ENCODE measurements at places on chromosomes 16 and 17.

- peaks cover 5% of the 10 kb centered on the region for H3K27me3 ChIP-seq
- no peak overlapping the region for H3K27ac ChIP-seq
- H3K4me1 ChIP-seq: no peaks in the 10 kb centered on the region
- no peak for DNase-seq
- no peaks in the 10 kb centered on the region for H3K36me3 ChIP-seq
- H3K4me3 ChIP-seq: no peak overlapping the region
Measured at GRCh38 chr17:46832331-46832821, 13.9 kb upstream of the WNT3 start.

DNA sequence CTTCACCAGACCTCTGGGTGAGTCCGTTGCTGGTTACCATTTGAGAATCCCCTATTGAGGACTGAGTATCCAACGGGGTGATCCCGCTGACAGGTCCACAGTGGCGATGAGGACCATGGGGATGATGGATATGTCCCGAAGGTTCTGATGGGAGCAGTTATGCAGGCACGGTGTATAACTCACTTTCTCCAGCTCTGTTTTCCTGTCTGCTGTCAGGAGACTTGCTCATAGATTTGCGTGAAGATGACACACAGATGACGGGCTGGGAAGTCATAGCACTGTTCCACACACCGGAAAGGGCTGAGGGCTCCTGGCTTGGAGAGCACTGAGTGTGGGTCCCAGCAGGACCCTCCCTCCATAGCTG lies 22.2 kb upstream of the ADCY7 start:
- H3K4me3 ChIP-seq: no peak overlapping the region
- H3K27ac ChIP-seq: no peak overlapping the region
- no peaks in the 10 kb centered on the region for H3K36me3 ChIP-seq
- DNase-seq: no peak
- peaks cover 15% of the 10 kb centered on the region for H3K4me1 ChIP-seq

GRCh38 chr16:9422762-9423513 lies 331.5 kb downstream of the HAPSTR1 start:
- DNase-seq: no peak
- H3K36me3 ChIP-seq: no peaks in the 10 kb centered on the region
- H3K27ac ChIP-seq: no peak overlapping the region
- no peaks in the 10 kb centered on the region for H3K27me3 ChIP-seq
- no peak overlapping the region for H3K4me3 ChIP-seq

DNA sequence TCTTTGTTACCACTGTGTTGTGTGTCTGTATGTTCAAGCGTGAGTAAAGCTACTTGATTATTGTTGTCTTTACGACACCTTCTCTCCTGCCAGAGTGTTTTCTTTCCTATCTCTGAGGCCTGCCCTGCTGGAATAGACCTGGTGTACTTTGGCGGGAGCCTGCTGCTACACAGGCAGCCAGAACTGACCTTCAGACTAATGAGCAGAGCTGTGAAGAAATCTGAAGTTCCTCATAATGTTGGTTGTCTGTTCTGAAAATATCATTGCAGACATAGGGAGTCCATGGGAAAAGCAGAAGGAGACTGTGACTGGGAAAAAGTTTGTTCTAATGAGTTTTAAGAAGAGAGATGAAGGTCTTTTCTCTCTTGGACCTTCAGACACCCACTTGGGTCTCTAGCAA lies 9.8 kb downstream of the RHOT1 start:
- H3K4me3 ChIP-seq: no peak overlapping the region
- no peak for DNase-seq
- no peaks in the 10 kb centered on the region for H3K4me1 ChIP-seq
- no peak overlapping the region for H3K27ac ChIP-seq

- H3K36me3 ChIP-seq: peaks cover 21% of the 10 kb centered on the region
- H3K4me3 ChIP-seq: peak overlapping the region; percentile 88
- H3K27ac ChIP-seq: peak overlapping the region; percentile 45
- H3K27me3 ChIP-seq: peaks cover 14% of the 10 kb centered on the region
- H3K4me1 ChIP-seq: peaks cover 43% of the 10 kb centered on the region
Measured at GRCh38 chr17:21549107-21549687, 143.1 kb upstream of the KCNJ18 start.

- H3K27me3 ChIP-seq: peaks cover 39% of the 10 kb centered on the region
- H3K36me3 ChIP-seq: no peaks in the 10 kb centered on the region
- DNase-seq: no peak
- H3K27ac ChIP-seq: no peak overlapping the region
Measured at GRCh38 chr16:86342161-86342834, 168.0 kb upstream of the FOXF1 start.

- H3K27ac ChIP-seq: no peak overlapping the region
- H3K4me1 ChIP-seq: peaks cover 11% of the 10 kb centered on the region
- DNase-seq: no peak
- H3K36me3 ChIP-seq: no peaks in the 10 kb centered on the region
- no peaks in the 10 kb centered on the region for H3K27me3 ChIP-seq
Measured at GRCh38 chr16:50610331-50611262, 62.4 kb downstream of the NKD1 start.

DNA sequence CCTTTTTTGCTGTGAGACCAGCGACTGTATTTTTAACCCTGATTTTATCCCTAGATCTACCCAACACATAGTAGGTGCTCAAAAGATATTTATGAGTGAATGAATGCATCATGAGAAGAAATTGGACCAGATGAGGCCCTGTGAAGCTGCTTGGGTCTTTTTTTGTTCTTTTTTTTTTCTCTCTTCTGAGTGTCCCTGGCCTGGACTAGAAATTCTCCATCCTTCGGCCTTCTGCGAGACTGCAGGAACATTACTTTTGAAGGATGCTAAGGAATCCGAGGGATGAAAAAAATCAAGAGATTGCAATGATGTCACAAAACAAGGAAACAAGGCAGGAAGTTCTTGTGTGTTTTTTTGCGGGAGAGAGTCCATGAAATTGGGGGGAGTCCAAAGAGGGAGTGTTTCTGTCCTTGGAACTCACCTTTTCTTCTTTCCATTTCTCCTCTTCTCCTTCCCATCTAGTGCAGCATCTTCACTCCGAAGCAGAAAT lies 560 bp upstream of the RUSF1 start:
- H3K27ac ChIP-seq: peak overlapping the region; percentile 87
- peak overlapping the region; percentile 93 for H3K4me3 ChIP-seq
- H3K4me1 ChIP-seq: peaks cover 52% of the 10 kb centered on the region
- H3K27me3 ChIP-seq: no peaks in the 10 kb centered on the region
- H3K36me3 ChIP-seq: peaks cover 7% of the 10 kb centered on the region

- H3K4me3 ChIP-seq: no peak overlapping the region
- no peak overlapping the region for H3K27ac ChIP-seq
- H3K27me3 ChIP-seq: peaks cover 14% of the 10 kb centered on the region
- H3K36me3 ChIP-seq: no peaks in the 10 kb centered on the region
Measured at GRCh38 chr16:85716680-85717038, 27.9 kb upstream of the GINS2 start.

DNA sequence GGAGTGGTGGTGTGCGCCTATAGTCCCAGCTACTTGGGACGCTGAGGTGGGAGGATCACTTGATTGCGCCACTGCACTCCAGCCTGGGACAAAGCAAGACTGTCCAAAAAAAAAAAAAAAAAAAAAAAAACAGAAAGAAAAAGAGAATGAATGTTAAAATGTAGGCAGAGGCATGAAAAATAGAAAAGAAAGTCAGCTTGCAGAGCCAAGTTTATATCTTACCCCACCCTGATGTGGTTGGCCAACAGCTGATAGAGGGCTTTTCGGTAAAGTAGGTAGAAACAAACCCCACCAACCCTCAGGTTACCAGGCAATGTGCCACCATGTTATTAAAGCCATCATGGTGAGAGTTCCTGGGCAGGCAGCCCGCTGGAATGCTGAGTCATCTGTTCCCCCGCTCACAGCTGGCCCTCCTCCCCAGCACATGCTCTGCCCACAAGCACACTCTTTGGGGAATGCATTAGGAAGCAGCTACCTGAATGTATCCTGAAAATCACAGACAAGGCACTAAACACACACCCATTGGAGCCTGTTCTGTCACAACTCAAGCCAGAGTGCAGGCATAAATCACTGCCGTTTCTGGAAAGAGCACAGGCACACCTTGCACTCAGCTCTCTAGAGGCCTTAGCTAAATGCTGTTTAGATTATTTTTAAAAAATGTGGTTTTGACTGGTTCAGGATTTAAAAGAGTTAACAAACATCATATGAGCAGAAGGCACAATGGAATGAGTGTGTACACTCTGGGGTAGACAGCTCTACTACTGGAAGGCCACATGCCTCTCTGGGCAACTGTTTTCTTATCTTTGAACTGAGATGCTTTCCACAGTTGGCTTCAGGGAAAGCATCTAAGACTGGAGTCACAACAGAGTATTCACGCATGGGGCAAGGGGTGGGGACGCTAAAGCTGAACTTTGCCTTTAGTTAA lies 128.5 kb downstream of the PARN start:
- no peaks in the 10 kb centered on the region for H3K27me3 ChIP-seq
- H3K36me3 ChIP-seq: no peaks in the 10 kb centered on the region

- DNase-seq: no peak
- peaks cover 20% of the 10 kb centered on the region for H3K4me1 ChIP-seq
- H3K27ac ChIP-seq: peak overlapping the region; percentile 29
- no peak overlapping the region for H3K4me3 ChIP-seq
Measured at GRCh38 chr17:82893779-82894178, 54.0 kb upstream of the ZNF750 start.

DNA sequence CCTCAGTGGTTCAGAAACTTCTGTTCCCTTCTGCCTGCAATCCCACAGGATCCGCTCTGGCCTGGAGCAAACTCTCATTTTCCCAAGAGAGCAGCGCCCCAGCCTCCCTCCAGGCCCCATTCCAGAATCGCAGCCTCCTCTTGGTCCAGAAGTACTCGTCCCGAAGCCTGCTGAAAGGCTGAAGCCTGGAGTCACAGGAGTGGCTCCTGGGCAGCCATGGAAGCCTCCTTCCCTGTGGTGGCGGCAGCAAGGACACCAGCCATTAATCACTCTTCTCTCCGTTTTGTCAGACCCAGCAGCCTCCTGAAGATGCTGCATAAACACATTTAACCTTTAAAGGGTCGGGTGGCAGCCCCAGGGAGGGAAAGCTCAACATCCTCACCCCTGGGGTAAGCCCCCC lies 66.9 kb upstream of the TNRC6C start:
- peaks cover 19% of the 10 kb centered on the region for H3K27me3 ChIP-seq
- H3K36me3 ChIP-seq: no peaks in the 10 kb centered on the region
- H3K27ac ChIP-seq: no peak overlapping the region
- no peak overlapping the region for H3K4me3 ChIP-seq
- peaks cover 42% of the 10 kb centered on the region for H3K4me1 ChIP-seq
- DNase-seq: no peak

- no peak for DNase-seq
- no peaks in the 10 kb centered on the region for H3K4me1 ChIP-seq
- no peak overlapping the region for H3K4me3 ChIP-seq
Measured at GRCh38 chr17:27993723-27994310, 48.7 kb upstream of the NLK start.

DNA sequence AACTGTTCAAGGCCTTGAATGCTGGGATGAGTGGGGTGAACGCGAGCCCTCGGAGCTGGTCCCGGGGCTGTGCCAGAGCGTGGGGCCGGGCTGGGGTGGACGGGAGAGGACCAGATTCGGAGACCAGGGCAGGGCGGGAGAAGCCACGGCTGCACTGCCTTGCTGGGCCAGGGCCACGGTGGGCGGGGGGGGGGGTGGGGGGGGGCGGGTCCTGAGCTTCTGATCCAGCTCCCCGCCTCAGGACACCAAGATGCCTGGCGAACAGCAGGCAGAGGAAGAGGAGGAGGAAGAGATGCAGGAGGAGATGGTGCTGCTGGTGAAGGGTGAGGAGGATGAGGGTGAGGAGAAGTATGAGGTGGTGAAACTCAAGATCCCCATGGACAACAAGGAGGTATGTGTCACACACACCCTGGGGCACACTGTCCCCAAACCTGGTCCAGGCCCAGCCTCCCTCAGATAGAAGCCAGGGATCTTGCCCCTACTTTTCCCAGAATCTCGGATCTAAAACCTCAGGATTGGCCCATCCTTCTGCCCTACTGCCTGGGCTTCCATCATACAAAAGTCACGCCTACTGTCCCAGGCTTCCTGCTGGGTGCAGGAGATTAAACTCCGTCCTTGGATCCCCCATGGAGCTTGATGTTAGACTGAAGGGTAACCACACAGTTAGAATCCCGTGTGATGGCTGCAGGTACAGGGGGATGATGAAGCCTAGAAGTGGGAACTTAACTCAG lies 563 bp downstream of the ZNF771 start:
- peaks cover 34% of the 10 kb centered on the region for H3K4me1 ChIP-seq
- no peak for DNase-seq
- H3K27me3 ChIP-seq: no peaks in the 10 kb centered on the region
- H3K27ac ChIP-seq: peak overlapping the region; percentile 63
- H3K4me3 ChIP-seq: peak overlapping the region; percentile 95

DNA sequence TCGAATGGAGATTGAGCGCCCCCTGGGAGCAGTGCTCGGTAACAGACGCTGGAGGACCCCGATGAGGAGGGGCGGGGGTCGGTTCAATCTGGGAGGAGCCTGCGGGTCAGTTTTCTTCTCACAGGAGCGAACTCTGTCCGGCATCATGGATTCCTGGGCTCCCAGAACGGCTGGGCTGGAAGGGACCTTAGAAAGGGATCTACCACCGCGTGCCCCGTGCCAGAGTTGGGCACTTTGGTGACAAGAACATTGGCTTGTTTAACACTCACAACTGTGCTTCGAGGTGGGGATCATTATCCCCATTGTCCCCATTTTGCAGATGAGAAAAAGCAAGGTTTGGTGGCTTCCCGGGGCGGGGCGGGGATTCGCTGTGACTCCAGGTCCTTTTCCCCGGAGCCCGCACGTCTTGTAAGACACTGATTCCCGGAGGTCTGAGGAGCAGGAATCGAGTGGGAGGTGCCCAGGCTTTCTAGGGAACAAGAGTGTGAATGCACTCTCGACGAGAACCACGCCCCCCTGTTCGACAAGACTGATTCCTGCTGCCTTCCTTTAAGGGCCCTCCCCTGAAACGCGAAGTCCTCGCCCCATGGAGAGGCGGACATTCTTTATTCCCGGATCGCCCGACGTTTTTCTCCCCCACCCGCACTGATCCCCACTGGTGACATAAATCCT lies 1.5 kb upstream of the FBXL19 start:
- peak overlapping the region; percentile 98 for H3K27ac ChIP-seq
- peak overlapping the region; percentile 96 for H3K4me3 ChIP-seq
- no peaks in the 10 kb centered on the region for H3K36me3 ChIP-seq
- H3K27me3 ChIP-seq: no peaks in the 10 kb centered on the region
- H3K4me1 ChIP-seq: peaks cover 22% of the 10 kb centered on the region

DNA sequence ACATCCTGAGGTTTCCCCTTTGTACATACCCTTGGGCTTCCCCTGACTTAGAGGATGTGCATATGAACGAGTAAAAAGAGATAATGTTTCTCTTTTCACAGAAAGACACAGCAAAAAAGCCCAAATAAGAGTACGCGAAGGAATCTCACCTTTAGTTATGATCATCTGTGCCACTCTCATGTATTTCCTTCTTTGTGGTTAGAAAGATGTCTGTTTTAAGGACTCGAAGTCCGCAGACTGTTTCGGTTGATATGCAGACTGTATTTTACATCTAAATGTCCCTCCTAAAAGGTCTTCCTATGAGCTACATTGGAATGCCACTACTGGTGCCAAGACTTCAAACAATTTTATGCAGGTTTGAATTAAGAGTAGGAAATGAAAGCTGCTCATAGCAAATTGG lies 102.3 kb upstream of the GOT2 start:
- H3K36me3 ChIP-seq: no peaks in the 10 kb centered on the region
- no peak for DNase-seq
- H3K27me3 ChIP-seq: no peaks in the 10 kb centered on the region
- no peak overlapping the region for H3K27ac ChIP-seq
- H3K4me3 ChIP-seq: no peak overlapping the region
- no peaks in the 10 kb centered on the region for H3K4me1 ChIP-seq

- H3K4me1 ChIP-seq: peaks cover 56% of the 10 kb centered on the region
- H3K36me3 ChIP-seq: peaks cover 7% of the 10 kb centered on the region
Measured at GRCh38 chr17:59620518-59621259, 994 bp downstream of the CLTC start.

Measured in activated T-cell treated with anti-CD3 and anti-CD28 coated beads, Interleukin-2, amount 50 U/mL, for 72 hours (primary cell).